ENCODE measurements at places on chromosomes 5 and 9. TPM values are rescaled to one million over a fixed set of nuclear protein-coding genes. Genes with fewer than 3 reads are reported as not detected.

GRCh38 chr9:89428901-89429890 lies 68.7 kb downstream of the SEMA4D start:
- DNase-seq: no peak

- no peak for DNase-seq
These were observed 130.9 kb downstream of the EFNA5 start for GRCh38 chr5:107539726-107540330.

- no peak for DNase-seq
These were observed 23.5 kb upstream of the ERAP2 start for GRCh38 chr5:96852759-96853158.

DNA sequence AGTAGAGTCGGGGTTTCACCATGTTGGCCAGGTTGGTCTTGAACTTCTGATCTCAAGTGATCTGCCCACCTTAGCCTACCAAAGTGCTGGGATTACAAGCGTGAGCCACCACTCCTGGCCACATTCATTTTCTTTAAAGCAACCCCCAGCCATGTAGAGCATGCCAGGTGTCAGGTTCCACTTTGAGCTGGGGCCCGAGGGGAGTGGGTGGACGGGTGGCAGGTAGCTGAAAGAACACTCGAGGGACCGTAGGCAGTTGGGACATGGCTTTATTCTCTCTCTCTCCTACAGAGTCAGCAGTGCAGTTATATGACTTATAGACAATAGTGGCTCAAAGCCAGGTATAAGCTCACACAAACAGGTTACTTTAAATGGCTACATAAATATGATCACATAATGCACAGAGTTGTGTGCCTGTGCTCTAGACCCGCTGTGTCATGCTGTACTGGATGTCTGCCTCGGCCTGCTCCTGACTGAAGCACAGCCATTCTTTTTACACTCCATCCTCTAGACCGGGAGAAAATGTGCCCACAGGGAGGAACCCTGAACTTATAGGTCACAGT lies 60.5 kb upstream of the FAM120A start:
- no peak for DNase-seq

GRCh38 chr5:68226546-68227073 lies 11.1 kb downstream of the PIK3R1 start:
- DNase-seq: no peak

- peak; percentile 61 for DNase-seq
These were observed 89.7 kb upstream of the CCNG1 start for GRCh38 chr5:163347671-163348070.

DNA sequence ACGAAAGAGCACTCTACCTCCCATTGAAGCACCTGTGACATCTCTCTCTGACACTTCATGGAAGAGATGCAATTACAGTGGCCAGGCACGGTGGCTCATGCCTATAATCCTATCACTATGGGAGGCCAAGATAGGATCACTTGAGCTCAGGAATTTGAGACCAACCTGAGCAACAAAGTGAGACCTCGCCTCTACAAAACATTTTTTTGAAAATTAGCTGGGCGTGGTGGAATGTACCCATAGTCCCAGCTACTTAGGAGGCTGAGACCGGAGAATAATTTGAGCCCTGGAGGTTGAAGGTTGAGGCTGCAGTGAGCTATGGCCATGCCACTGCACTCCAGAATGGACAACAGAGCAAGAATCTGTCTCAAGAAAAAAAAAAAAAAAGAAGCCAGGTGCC lies 45.5 kb downstream of the GLDC start:
- no peak for DNase-seq

GRCh38 chr9:135330307-135330631 lies 149.3 kb upstream of the PPP1R26 start:
- DNase-seq: no peak

DNA sequence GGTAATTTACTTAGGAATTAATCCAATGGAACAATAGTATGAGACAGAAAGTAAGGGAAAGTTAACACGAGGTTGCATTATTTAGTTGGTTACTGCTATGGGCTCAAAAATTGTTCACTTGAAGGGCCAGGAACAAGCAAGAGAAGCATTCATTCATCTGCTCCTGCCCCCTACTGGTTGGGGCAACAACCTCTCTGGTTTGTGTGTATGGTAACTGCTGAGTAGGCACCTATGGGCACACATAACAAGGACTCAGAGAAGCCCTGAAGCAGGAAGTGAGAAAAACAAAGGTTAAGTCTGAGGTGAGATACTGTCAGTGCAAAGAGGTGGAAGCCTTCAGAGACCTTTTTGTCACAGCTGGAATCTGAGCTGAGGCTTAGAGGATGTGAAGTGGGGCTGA lies 34.4 kb upstream of the RANBP6 start:
- DNase-seq: no peak

- DNase-seq: no peak
These were observed 222.3 kb downstream of the PBX3 start for GRCh38 chr9:125969462-125969861.

GRCh38 chr5:79133121-79133656 lies 21.6 kb downstream of the BHMT start:
- peak; percentile 41 for DNase-seq

DNA sequence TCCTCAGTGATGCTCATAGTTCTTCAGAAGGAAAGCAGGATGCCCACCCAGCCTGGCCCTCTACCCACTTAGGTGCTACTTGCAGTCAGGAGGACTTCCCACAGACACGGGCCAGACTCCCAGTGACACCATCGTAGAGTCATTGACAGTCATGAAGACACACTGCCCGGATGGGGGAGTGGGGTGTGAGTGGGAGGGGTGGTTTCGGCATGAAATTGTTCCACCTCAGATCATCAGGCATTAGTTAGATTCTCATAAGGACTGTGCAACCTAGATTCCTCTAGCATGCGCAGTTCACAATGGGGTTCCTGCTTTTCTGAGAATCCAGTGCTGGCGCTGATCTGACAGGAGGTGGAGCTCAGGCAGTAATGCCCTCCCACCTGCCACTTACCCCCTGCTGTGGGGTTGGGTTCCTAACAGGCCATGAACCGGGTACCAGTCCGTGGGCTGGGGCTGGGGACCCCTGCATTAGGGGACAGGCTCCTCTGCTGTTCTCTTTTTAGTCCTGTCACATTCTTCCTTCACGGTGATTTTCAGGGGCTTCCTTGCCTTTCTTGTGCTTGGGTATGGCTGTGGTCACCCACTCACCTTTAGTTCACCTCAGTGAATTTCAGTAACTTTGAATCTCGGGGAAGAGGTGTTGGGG lies 88.2 kb upstream of the ANKRD55 start:
- DNase-seq: no peak

- DNase-seq: no peak
These were observed 27.3 kb upstream of the TDRD7 start for GRCh38 chr9:97384406-97385262.

- no peak for DNase-seq
These were observed 279.3 kb upstream of the ANKRD55 start for GRCh38 chr5:56512313-56512996.

DNA sequence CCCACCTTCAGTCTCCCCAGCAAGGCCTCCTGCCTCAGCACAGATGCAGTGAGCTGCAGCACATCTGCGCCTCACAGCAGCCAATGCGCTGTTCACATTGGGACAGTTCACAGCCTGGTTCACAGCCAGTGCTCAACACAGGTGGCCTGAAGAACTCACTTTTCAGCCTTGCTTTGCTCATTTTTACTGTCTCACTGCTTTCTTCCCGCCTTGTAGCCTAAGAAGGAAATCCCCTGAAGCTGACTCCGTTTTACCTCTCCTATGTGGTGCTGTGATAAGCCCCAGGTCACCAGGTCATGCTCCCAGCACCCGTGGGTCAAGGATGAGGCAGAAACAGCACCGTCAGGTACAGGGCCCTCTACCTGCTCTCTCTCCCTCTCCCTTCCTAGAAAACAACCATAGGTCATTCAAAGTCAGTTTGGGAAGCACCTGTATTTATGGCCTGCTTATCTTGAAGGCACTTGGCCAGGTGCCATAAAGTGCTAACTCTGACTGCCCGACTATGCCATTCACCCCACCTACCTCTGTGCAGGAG lies 1.1 kb downstream of the GCNT4 start:
- no peak for DNase-seq

GRCh38 chr5:4216142-4216541 lies 620.5 kb downstream of the IRX1 start:
- DNase-seq: no peak

DNA sequence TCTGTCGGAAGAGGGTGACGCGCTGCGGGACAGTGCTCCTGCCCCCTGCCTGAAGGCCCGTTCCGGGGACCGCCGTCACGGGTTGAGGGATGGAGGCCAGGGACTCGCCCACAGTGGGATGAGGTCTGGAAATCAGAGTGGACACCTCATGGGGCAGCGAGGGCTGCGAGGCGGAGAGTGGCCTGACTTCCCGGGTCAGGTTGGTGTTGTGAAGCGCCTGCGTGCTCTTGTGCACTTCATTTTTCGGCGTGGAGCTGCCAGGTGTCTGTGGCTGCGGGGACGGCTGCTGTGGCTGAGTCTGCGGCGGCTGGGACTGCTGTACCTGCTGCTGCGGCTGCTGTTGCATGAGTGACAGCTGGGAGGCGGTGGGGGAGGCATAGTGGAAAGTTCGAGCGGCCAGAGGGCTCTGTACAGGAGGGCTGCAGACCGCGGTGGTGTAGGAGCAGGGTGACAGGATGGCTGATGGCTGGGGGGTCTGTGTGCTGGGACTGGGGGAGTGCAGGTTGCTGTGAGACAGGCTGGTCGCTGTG lies 434.1 kb downstream of the HCN1 start:
- DNase-seq: no peak

DNA sequence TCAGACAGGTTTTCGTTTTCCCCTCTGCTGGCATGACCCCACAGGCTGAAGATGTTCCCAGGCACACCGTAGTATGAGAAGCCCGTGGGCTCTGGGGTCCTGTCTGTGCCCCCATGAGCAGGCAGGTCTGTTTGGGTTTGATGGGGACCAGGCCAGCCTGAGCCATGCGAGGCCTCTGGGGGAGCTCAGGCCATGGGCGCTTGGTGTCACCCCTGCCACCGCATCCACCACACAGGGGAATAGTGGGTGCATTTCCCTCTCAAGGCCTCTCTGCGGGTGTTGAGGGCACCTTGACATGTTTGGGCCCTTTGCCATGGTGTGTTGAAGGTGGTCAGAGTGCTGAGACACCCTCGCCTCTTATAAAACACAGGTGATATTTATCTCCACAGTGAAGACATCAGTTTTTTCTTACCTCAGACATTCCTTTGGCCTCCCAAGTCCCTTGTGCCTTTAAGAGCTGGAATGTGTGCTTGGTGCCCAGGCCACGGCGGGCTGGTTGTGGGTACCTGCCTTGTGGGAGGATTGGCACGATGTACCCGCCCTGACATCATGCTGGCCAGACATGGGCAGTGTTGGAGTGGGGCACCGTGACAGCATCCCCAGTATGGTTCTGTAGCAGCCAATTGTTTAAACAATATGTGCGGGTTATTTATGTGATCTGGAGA lies 68.3 kb downstream of the WNK2 start:
- DNase-seq: no peak

GRCh38 chr9:72977670-72978069 lies 24.8 kb upstream of the ALDH1A1 start:
- no peak for DNase-seq

DNA sequence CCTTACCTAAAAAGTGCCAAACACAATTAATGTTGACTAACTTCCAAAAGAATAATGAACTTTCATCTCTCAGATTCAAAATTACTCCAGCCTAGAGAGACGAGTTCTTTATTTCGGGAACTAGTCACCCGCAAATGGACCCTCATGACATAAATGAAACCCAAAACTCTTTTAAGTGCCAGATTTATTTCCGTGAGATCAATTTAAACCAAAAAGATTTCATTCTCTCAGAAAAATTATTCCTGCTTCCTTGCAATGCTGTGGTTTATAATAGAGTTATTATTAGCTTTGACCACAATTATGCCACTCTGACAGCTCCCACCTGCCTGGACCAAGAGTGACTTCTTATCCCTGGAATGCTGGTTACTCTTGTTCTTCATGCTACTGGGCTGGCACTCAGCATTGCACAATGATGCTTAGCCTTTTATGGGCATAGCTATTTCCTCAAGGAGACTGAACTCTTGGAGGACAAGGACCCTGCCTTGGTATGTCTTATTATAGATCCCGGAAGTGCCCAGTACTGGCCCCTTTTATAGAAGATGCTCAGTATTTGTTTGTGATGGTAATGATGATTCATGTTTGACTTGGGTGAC lies 183.5 kb downstream of the SNX18 start:
- no peak for DNase-seq

DNA sequence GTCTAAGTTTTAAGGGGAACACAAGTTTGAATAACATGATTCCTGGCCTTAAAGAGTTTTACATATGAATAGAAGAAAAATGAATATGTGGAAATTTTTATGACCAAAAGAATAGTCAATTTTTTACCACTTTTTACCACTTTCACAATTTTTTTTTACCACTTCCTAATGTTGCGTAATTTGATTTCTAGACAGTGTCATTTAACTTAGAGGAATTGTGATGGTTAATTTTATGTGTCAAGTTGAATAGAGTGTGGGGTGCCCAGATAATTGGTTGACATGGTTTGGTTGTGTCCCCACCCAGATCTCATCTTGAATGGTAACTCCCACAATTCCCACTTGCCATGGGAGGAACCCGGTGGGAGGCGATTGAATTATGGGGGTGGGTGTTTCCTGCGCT lies 416.6 kb downstream of the KIF4B start:
- DNase-seq: no peak

DNA sequence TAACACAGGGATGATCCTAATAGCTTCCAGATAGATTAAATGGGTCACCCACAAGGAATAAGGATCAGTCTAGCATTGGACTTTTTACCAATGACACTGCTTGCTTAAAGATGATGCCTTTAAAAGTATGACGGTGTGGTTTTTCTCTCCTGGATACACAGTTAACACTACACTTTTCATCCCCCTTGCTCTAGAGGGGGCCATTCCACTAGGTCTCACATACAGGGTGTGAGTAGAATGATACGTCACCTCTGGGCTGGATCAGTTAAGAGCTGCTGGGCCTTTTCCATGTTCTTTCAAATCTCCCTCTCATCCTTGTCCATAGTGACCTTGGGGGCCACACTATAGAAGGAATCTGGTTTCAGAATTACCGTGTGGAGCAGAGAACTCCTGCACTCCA lies 140.6 kb downstream of the FSTL4 start:
- no peak for DNase-seq

- DNase-seq: no peak
These were observed 112.4 kb upstream of the CTSL start for GRCh38 chr9:87613265-87614111.

- DNase-seq: peak; percentile 99
These were observed 88.7 kb downstream of the BASP1 start for GRCh38 chr5:17305964-17306725.

CACFD1 gene
- 2.7 TPM for total RNA-seq

OR1J2 gene
- not detected for total RNA-seq

PCDHA4 gene
- total RNA-seq: not detected

FCN2 gene
- not detected for total RNA-seq

PCDHA7 gene
- total RNA-seq: not detected

SMIM33 gene
- total RNA-seq: not detected

SUB1 gene
- total RNA-seq: 657 TPM

MRPS27 gene
- 139 TPM for total RNA-seq

LOX gene
- 0.30 TPM for total RNA-seq

TAF11L10 gene
- not detected for total RNA-seq

TUBB4B gene
- 171 TPM for total RNA-seq

LECT2 gene
- total RNA-seq: not detected

IL31RA gene
- total RNA-seq: not detected

KDM4C gene
- 10.5 TPM for total RNA-seq

C5orf58 gene
- not detected for total RNA-seq

PDGFRB gene
- 1.7 TPM for total RNA-seq

PDE8B gene
- 1.5 TPM for total RNA-seq

NDUFS6 gene
- total RNA-seq: 57.2 TPM

SPINK4 gene
- not detected for total RNA-seq

SRP19 gene
- 114 TPM for total RNA-seq

STK32A gene
- total RNA-seq: 0.32 TPM

ROR2 gene
- 0.10 TPM for total RNA-seq

All from NCI-H460 (cell line).